ENCODE measurements at places on chromosomes 3 and 15.

GRCh38 chr3:159668990-159669476 is 319.6 kb upstream of the IL12A start:
- DNase-seq: no peak

DNA sequence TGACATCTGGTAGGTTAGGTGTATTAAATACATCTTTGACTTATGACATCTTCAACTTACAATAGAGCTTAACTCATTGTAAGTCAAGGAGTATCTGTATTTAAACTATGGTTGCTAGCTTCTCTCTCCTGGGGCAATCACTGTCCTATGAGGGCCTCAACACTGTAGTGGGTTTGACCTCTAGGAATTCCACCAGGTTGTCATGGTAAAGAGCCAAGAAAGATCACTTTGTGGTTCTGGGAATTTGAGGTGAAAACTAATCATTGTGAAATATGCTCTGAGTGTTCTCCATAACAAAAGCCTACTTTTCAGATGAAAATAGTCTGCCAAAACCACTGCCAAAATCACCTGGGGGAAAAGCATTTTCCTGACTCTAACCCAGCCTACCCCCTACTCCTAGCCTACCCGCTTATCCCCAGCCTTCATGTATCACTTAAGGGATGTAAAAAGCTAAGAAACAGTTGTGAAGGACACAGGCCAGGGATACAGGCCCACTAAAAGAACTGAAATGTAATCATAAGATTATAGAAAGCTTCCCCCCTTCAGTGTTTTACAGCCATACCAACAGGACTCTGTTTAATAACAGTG is 723.8 kb downstream of the MECOM start:
- DNase-seq: no peak

- no peak for DNase-seq
Observed at GRCh38 chr15:96501362-96501761, 170.9 kb downstream of the NR2F2 start.

DNA sequence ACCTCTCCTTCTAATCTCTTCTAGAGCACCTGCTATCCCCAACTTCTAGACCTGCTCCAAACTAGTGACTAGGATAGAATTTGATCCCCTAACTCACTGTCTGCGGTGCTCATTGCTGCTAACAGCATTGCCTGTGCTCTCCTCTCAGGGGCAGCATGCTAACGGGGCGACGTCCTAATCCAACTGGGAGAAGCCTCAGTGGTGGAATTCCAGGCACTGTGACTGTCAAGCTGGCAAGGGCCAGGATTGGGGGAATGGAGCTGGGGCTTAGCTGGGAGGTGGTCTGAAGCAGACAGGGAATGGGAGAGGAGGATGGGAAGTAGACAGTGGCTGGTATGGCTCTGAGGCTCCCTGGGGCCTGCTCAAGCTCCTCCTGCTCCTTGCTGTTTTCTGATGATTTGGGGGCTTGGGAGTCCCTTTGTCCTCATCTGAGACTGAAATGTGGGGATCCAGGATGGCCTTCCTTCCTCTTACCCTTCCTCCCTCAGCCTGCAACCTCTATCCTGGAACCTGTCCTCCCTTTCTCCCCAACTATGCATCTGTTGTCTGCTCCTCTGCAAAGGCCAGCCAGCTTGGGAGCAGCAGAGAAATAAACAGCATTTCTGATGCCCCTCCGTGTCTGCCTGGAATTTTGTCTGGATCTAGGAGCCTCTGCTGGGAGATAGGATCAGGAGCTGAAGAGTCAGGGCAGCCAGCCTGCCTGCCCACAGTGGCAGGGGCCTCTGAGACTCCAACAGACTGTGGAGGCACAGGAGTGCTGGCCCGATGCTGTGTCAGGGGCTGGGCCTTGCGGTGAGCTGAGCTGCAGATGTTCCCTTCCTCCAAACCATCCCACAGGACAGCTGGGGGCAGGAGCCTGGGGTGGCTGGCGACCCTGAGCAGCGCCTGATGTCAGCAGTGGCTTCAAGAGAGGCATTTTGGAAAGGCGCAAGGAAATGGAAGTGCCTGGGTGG is 3.0 kb downstream of the ISLR start:
- DNase-seq: no peak

GRCh38 chr15:60054472-60054871 is 50.4 kb downstream of the FOXB1 start:
- DNase-seq: no peak

GRCh38 chr3:150743508-150743907 is 19.5 kb downstream of the SIAH2 start:
- DNase-seq: no peak

DNA sequence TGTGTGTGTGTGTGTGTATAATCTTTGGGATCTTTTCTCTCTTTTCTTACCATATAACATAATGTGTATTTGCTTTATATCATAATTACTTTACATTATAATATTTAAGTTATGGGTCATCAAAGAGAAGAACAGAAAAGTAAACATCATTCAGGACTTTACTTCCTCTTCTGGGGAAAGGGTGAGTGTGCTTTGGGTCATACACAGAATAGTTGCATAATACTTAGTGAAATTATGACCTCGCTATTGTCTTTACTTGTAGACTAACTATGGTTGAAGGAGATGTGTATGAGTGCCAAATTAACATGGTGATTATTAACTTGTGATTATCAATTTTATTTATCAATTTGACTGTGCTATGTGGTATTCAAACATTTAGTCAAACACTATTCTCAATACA is 1086.9 kb downstream of the DIPK2A start:
- DNase-seq: no peak

GRCh38 chr15:43987924-43988323 is 161.1 kb downstream of the WDR76 start:
- no peak for DNase-seq

- DNase-seq: no peak
Observed at GRCh38 chr3:33980252-33980651, 181.8 kb downstream of the PDCD6IP start.

DNA sequence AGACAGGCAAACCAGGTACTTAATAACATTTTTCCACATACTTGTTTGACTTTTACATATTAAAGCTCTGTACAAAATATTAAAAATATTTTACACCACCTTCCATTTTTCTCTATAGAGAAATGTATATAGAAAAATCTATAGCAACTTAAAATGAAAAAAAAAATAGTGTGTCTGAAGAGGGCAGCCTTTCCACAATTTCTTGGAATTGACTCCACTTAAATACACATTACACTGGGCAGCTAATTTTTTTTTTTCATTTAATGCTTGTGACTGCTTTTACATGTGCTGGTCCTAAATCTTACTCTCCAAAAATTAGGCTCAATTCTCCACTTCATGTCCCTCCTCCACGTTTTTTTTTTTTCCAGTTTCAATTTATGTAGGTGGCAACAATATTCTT is 427.0 kb upstream of the RBMS3 start:
- no peak for DNase-seq

Data from stimulated activated CD8-positive, alpha-beta memory T cell treated with anti-CD3 and anti-CD28 coated beads, Interleukin-7, amount 100 ng/mL, for 24 hours (primary cell).